ENCODE measurements at places on chromosomes 12 and 14. TPM values are rescaled to one million over a fixed set of nuclear protein-coding genes. Genes with fewer than 3 reads are reported as not detected.

DNA sequence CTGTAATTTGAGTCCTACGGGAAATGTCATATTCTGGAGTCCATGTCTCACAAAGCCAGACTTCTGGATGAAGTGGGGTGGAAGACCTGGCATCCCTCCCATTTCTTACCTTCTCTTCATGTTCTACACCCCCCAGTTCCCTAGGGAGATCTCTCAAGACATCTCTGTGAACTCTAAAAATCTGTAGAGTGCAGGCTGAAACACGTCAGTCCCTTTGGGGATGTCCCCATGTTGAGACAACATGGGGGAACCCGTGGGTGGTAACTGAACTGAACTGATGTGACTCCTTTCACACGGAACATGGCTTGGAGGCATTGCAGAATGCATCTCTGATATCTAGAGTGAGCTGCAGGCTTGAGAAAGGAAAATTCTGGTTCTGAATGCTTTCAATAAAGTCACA lies 15.2 kb downstream of the SERPINA12 start:
- H3K4me1 ChIP-seq = no peaks in the 10 kb centered on the region
- no peak for DNase-seq
- no peak overlapping the region for H3K27ac ChIP-seq
- H3K36me3 ChIP-seq = no peaks in the 10 kb centered on the region
- no peak overlapping the region for H3K4me3 ChIP-seq

Gene SDR9C7
- not detected for total RNA-seq

Gene IRAK3
- total RNA-seq = 7.8 TPM

DNA sequence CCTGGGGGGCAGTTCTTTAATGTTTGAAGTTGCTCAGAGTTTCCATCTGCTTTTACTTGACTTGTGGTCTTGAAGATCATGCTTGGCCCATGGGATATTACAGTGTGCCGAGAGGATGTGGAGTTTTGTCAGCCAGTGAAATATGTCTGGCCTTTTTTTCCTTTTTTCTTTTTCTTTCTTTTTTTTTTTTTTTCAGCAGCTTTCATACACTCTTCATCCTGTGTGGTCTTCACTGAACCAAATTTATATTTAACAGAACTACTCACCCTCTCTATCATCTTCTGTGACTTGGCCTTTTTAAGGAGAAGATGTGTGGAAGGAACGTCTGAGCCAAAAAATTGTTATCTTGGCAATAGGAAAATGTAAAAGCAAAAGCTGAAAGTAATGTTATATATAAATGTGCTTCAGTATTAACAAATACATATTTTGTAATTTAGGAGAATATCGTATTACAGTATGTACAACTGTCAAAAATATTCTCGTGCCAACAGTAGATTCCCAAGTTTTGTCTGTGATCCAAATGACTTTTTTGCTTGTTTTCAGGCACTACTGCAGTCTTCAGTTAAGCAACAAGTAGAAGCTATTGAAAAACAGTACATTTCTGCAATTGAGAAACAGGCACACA lies 200.6 kb downstream of the CCDC91 start:
- no peaks in the 10 kb centered on the region for H3K36me3 ChIP-seq
- no peak overlapping the region for H3K27ac ChIP-seq
- H3K4me3 ChIP-seq = no peak overlapping the region
- DNase-seq = no peak
- no peaks in the 10 kb centered on the region for H3K4me1 ChIP-seq

GRCh38 chr12:78712834-78713481 lies 151.6 kb upstream of the SYT1 start:
- H3K27ac ChIP-seq = no peak overlapping the region
- no peaks in the 10 kb centered on the region for H3K4me1 ChIP-seq
- no peak overlapping the region for H3K4me3 ChIP-seq
- no peak for DNase-seq

GRCh38 chr14:96795109-96795828 lies 1.9 kb upstream of the VRK1 start:
- H3K4me3 ChIP-seq = no peak overlapping the region
- peaks cover 17% of the 10 kb centered on the region for H3K36me3 ChIP-seq
- H3K27me3 ChIP-seq = peaks cover 40% of the 10 kb centered on the region
- no peak overlapping the region for H3K27ac ChIP-seq

Gene RPL36AL
- 161 TPM for total RNA-seq

DNA sequence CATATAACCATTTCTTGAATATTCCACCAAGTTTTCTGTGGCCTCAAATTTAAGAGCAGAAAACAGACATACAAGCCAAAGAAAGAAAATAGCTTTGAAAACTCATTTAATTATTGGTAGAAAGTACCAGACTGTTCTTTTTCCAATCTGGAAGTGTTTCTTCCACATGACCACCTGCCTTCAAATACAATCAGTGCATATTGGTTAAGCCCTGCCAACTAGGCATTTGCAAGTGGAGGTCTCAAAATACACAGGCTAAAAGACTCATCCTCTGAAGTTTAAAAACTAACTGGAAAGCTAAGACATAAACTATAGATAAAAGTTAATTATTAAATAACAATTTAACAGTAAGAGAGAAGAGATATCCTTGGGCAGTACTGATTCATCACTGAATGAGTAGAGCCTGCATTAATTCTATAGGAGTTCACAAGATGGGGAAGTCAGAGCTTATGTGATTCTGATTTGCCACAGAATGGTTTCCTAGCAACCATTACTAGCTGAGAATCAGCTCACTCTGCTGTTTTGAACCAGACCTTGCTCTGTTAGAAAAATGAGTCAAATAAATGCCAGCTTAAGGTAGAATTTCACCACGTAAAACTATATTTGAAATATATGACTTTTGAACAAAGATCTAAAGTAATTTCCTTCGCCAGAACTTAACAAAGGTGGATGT lies 433.8 kb downstream of the FUT8 start:
- peaks cover 15% of the 10 kb centered on the region for H3K27me3 ChIP-seq
- no peak for DNase-seq
- no peaks in the 10 kb centered on the region for H3K4me1 ChIP-seq
- no peaks in the 10 kb centered on the region for H3K36me3 ChIP-seq

- H3K36me3 ChIP-seq = no peaks in the 10 kb centered on the region
- no peak overlapping the region for H3K27ac ChIP-seq
- H3K27me3 ChIP-seq = no peaks in the 10 kb centered on the region
- DNase-seq = no peak
These were observed 52.1 kb downstream of the GALC start for GRCh38 chr14:87940894-87941293.

Gene AHNAK2
- 42.0 TPM for total RNA-seq

Gene IFI27
- total RNA-seq = 766 TPM

Gene AKAP3
- 1.6 TPM for total RNA-seq
